RCC 7860 (cell line): ENCODE measurements at places on chromosomes 1 and 21.

DNA sequence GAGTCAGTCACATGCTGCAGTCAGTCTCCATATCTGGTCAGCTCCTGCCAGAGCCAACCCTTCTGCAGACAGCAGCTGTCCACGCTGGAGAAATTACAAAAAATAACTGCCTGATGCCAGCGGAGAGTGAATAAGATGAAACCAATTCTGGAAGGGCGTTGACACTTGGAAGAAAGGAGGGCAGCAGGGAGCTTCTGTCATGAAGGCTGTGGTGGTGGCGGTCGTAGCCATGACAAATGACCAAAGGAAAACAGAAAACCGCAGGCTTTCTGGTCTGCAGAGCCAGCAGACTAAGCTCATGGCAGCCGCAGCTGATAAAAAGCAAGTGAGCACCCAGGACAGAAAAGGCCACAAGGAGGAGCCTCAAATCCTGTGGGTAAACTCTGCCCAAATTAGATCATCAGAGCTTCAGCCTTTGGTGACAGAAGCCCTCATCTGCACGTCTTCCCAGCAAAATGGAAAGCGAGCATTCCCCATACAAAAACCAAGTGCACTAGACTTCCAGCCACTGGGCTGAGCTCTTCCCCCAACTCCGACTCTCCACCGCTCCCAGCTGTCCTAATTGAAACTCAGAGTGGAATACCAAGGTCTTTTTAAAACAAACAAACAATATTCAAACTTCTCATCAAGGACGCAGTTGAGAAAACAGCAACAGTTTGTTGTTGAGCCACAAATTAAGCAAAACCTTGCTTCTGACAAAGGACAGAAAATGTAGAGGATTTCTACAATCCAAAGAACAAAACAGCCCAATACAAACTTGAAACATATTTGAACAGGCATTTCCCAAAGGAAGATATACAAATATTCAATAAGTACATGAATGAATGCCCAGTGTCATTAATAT, 28.7 kb downstream of the RSPH1 start:
- peak; percentile 86 for DNase-seq

DNA sequence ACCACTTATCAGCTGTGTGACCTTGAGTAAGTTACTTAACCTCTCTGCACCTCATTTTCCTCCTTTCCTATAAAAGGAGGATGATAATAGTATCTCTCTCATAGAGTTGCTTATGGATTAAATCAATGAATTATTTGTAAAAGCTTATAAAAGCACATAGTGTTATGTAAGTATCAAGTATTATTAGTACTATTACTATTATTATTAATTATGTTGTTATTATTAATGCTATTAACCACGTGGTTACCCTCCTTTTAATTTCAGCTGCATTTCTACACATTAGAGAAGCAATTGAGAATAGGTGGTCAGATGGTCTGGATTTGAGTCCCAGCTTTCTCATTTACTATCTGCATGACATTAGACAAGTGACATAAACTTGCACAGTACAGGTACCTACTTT, 58.1 kb upstream of the WNT4 start:
- DNase-seq: no peak

DNA sequence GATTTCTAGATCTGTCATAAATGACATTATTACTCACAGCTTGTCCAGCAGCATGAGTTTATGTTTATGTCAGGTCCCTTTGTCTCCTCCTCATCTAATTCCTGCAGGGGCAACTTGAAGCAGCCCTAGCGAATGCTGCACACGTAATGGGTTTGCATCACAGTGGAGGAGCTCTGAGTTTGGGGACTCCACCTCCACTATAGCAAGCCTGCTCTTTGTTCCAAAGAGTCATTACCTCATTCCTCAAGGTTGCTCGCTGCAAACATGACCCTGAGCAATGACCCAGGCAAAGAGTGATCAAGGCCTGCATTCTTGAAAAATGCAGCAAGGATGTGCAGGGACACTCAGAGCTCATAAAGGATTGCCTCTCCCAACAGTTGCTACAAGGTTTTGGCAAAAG, 261.9 kb downstream of the HHIPL2 start:
- peak; percentile 13 for DNase-seq

DNA sequence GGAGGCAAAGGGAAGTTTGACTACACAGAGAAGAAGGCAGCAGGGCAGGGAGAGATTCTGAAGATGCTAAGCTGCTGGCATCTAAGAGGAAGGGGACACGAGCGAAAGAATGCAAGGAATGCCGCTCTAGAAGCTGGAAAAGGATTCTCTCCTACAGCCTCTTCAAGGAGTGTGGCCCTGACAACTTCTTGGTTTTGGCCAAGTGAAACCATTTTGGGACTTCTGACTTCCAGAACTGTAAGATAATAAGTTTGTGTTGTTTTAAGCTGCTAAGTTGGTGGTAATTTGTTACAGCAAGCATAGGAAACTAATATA, 28.5 kb downstream of the MGST3 start:
- no peak for DNase-seq

- no peak for DNase-seq
Observed at GRCh38 chr1:58648842-58649241, 51.0 kb downstream of the MYSM1 start.

- no peak for DNase-seq
Observed at GRCh38 chr1:83828456-83828855, 170.5 kb downstream of the TTLL7 start.

- no peak for DNase-seq
Observed at GRCh38 chr1:49351768-49352167, 575.1 kb upstream of the BEND5 start.

DNA sequence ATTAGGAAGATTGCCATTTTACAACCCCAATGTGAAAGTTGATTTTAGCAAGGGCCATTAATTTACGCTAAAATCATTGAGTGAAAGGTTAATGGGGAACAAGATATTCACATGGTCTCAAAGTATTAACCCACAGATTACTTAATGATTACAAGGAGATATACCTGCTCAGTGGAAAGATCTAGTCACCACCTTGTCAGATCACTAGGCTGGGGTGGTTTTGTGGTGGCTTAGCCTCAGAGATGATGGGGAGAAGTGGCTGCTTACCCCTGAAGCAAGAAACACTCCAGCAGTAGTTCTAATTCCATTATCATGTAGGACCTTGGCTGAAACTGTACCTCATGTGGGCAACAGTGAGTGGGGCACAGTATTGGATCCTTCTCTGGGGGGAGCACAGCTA, 20.1 kb upstream of the TRIM33 start:
- DNase-seq: no peak

DNA sequence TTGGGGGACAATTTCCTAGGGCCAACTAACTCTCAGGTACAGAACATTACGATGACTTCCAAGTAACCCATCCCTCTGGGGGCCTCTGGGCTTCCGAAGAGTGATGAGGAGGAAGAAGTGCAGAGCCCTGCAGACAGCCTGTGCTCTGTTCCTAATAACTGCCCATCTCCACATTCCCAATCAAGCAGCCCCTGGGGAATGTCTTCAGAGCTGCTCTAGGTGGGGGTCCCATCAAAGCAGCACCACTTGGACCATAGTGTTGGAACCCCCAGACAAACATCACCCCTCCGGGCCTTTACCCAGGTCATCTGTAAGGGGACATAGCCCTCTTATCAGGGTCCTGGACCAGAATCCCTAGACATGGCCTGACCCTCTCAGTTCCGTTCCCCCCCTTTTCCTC, 357.3 kb downstream of the NPHP4 start:
- no peak for DNase-seq

- DNase-seq: no peak
Observed at GRCh38 chr1:231557411-231557810, 28.9 kb downstream of the TSNAX start.

GRCh38 chr1:36900128-36900527, 134.2 kb downstream of the GRIK3 start:
- no peak for DNase-seq

- DNase-seq: no peak
Observed at GRCh38 chr1:230867903-230868735, at the start of gene C1orf198. C1orf198 (minus strand) TSS chr1:230868521; CDS start chr1:230868512, 9 bp downstream.

DNA sequence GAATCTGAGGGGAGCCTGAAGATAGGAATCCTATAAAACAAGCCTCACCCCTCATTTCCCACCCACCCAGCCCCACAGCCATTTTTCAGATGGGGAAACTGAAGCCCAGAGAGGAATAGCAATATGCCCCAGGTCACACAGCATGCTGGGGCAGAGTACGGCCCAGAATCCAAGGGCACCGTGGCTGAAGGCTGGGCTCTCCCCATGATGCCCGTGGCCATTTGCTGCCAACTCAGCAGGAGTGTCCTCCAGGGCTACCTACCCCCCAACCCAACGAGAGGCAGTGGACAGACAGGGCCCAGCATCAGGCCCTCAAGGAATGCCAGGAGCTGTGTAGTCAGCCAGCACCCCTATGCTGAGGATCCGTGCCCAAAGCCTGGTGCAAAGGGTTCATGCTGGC, 8.5 kb downstream of the COL16A1 start:
- no peak for DNase-seq

DNA sequence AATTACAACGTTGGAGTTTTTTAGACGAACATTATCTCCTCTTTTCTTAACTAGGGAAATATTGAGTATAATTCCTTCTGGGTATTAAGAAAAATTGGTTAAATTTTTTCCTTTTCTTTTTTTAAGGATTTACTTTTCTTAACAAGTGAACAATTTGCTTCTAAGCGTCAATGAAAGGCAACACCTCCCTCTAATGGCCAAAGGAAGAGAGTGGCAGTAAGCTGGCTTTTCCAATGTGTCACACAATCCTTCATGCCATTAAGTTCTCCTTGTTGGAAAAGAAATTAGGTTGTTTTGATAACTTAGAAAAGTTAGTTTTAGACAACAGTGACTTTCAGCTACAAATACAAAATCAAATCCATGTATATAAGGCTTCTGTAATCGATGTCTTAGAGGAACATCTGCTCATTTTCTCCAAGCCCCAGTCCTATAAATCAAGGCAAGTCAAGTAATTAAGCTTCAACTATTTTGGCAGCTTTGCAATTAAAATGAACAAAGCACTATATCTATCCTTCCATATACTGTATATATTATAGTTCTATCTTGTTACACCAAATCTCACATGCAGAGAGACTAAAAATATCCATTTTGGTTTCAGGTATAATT, 62.8 kb downstream of the EDEM3 start:
- DNase-seq: no peak

DNA sequence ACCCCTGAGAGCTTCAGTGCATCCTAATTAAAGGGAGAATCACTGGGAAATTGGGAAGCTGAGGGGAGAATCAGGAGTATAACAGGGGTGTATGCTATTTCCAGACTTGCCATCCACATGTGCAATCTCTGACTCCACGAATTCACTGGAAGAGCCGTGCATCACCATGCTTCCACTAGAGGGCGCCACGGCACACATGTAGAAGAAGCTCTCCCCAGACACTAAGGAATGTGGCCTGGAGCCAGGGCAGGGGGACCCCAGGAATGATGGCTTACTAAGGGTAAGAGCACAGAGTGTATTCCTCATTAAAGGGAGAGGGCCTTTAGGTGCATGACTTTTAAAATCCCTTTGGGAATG, 81.5 kb downstream of the ABCA4 start:
- peak; percentile 41 for DNase-seq

- no peak for DNase-seq
Observed at GRCh38 chr1:203052601-203053000, 26.3 kb downstream of the PPFIA4 start.

- DNase-seq: no peak
Observed at GRCh38 chr1:200376528-200376927, 33.3 kb downstream of the ZNF281 start.

GRCh38 chr1:119687434-119688079, 24.2 kb upstream of the PHGDH start:
- no peak for DNase-seq

DNA sequence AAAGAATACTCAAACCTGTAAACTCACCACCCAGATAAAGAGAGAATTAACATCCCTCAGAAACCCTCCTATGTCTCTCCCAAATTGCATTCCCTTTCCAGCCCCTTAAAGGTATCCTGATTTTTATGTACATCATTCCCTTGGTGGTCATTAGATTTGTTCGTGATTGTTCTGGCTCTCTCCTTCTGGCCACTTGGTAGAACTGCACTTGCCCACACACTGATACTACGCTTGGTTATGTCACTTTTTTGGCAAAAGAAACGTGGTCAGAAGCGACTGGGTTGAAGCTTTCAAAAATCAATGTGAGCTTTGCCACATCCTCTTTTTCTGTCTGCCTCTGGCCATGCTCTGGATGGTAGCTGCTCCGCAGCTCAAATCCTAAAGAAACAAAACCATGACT, 76.3 kb downstream of the KRTAP19-8 start:
- DNase-seq: no peak

DNA sequence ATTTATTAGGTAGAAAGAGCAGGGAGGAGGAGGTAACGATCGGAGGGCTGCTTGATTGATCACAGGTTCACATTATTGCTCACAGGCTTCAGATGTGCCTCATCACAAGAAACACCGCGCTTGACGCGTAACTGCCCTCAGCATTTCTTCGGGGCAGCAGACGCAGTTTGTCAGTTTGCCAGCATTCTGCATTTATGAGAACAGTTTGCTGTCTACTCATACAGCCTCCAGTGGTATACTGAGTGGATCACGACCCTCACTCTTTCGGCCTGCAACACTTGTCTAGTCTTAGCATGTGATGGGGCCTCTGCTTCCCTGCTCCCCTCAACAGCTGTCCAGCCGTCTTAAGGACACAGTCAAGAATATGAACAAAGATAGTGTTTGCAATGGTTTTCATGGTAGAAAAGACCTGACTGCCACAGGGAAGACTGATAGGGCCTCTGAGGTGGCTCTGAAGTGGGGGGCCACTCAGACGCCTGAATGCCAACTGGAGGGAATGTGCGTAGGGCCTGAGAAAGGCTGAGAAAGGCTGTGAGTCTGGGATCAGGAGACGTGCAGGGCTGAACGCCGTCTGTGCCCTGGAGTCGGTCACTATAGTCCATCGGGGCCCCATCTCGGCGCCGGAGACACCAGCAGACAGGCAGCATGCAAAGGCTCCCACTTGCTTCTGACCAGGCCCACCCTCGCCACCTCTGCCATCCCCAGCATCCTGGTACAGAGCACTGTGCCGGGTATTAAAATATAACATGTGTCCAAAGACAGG, 45.0 kb downstream of the UBE2G2 start:
- DNase-seq: no peak

- no peak for DNase-seq
Observed at GRCh38 chr21:41431788-41432548, 5.9 kb downstream of the MX1 start.

GRCh38 chr1:233655301-233655740, 41.4 kb downstream of the KCNK1 start:
- DNase-seq: no peak

- DNase-seq: no peak
Observed at GRCh38 chr1:235759336-235759735, 107.4 kb downstream of the LYST start.

DNA sequence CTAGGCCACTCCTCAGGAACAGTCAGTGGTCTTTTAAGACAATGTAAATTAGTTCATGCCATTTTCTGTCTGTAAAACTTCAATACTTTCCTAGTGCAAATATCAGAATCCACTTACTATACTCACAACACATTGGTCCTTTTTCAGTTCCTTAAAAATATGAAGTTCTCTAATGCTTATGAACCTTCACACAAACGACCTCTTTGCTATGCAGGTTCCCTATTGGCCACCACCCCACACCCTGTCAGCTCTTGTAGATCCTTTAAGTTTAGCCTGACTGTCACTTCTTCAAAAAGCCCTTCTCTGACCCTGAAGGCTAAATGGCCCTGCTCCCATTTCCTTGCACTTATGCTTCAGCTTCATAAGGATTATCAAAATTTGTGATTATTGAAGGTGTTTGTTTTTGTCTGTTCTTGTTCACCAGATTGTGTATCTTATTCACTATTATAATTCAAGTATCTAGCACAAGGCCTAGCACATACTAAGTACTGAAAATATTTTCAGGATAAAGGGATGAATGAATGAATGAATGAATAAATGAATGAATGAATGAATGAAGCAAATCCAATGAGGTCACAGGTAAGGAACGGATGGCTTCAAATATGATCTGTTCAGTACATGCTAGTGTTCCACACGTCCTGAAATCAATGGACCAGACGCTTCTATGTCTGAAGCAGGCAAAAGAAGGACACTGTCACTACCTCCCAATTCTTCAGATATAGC, 373.9 kb downstream of the VAV3 start:
- no peak for DNase-seq
